ENCODE measurements at places on chromosomes 3 and 15.

- no peak for DNase-seq
These were observed 499.9 kb downstream of the SHQ1 start for GRCh38 chr3:72348357-72348756.

DNA sequence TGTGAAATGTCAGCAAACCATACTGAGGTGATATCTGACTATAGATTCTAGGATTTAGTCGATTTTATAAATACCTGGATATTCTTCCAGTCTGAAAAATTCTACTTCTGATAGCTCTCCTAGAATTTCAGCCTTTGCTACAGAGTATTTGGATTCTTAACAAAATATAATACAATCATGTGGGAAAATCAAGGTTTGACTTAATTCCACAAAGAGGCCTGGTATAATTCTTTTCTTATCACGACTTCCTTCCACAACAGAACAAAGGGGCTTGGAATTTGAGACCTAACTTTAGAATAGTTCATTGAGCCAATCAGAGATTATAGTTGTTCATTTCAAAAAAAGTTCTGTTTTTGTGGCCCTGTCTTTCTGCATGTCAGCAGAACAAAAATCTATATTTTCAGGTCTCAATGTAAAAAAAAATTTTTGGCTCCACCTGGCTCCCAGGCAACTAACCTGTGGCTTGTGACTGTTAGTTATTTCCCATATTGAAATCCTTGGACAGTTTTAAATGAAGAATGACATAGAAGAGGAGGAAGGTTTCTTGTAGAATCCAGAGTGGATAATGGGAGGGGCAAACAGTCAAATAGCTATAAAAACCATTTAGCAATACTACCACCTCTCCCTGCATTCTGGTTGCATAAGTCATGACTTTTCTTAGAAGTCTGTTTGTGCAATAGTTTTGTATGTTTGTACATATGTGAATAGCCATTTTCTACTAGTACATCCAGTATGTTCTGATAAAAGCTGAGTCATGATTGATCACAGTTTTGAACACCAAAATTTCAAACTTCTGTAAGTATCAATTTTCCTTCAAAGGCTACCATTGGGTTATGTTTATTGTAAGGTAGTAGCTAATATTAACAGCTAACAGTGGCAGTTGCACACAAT is 4.0 kb downstream of the TM4SF1 start:
- peak; percentile 97 for DNase-seq

- DNase-seq = no peak
These were observed 265.8 kb downstream of the TAFA4 start for GRCh38 chr3:68666429-68667136.

- DNase-seq = no peak
These were observed 11.9 kb upstream of the SH3GL3 start for GRCh38 chr15:83435202-83435601.

DNA sequence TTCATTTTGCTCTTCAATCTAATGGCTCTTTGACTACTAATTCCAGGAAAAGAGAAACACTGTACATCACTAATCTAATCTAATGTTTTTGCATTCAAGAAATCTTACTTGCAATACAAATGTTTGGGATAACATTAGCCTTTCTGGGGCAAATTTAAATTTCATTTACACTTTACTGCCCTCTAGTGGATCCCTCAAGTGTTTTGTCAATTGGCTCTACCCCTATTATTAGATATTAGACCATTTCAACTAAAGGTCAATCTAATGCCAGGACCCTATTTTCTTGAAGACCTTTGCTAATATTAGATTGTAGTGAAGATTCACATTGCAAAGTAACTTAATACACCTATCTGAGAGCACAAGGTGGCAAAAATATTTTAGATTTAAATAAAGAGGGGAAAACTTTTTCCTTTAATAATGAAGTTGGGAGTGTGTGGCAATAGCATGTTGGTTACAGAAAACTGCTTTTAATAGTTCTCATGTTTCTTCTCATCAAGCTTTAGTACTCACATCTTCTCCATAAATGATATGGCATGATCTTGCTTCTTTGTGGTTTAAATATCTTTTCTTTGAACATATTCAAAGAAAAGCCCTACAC is 5.0 kb downstream of the C2CD4A start:
- peak; percentile 69 for DNase-seq

- peak; percentile 64 for DNase-seq
These were observed 13.7 kb downstream of the CELF6 start for GRCh38 chr15:72306211-72306785.

- no peak for DNase-seq
These were observed 58.2 kb downstream of the SETD5 start for GRCh38 chr3:9455596-9456131.

GRCh38 chr15:99140590-99140989 is 35.7 kb downstream of the SYNM start:
- DNase-seq = no peak

DNA sequence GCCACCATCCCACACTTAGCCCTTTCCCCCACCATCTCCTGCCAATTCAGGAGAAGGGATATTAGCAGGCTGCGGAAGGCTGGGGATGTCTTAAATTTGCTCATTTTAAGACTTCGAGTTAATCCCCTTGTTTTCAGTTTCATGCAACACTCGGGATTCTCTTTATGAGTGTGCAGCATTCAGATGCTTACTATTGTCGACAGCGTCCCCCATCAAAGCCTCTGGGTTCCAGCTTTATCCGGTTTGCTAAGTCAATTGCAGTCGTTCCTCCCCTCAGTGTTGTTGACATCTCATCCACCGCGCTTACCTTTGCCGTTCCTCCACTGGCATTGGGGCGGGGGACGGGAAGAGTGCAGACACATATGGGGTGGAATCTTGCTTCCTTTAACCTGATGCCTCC is 220.2 kb downstream of the VPS13C start:
- no peak for DNase-seq

Data from AML-193 (cell line).